GM19239 (cell line): ENCODE measurements at places on chromosomes 7 and 10.

DNA sequence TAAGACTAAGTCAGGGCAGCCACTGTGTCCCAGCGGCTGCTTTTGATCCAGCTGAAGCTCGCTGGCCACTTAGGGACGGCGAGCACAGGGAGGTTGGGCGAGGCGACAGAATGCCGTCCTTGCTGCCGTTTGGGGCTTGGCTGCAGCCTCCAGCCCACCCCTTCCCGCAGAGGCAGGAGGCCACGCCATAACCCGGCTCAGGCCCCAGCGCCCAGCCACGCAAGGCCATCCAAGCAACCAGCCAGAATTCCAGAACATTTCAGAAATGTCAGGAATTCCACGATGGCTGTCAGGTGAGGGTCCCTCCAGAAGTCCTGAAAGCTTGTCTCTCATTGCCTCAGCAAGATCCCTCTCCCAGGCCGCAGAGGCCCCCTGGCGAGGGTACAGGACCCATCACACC lies 479.1 kb upstream of the FOXK1 start:
- no peak for DNase-seq

- DNase-seq = peak; percentile 9
These were observed 632.6 kb downstream of the KCNMA1 start for GRCh38 chr10:77004917-77005564.

- DNase-seq = no peak
These were observed 201.4 kb downstream of the PTEN start for GRCh38 chr10:88064608-88065382.

- no peak for DNase-seq
These were observed 24.6 kb downstream of the SCRN1 start for GRCh38 chr7:29965030-29965429.

- no peak for DNase-seq
These were observed 17.6 kb downstream of the KNDC1 start for GRCh38 chr10:133177380-133178157.

GRCh38 chr7:129366-130221 lies 62.8 kb upstream of the FAM20C start:
- no peak for DNase-seq

- no peak for DNase-seq
These were observed 12.2 kb downstream of the ZNF117 start for GRCh38 chr7:64978497-64979203.

GRCh38 chr7:123666492-123666891 lies 10.8 kb downstream of the LMOD2 start:
- DNase-seq = no peak

DNA sequence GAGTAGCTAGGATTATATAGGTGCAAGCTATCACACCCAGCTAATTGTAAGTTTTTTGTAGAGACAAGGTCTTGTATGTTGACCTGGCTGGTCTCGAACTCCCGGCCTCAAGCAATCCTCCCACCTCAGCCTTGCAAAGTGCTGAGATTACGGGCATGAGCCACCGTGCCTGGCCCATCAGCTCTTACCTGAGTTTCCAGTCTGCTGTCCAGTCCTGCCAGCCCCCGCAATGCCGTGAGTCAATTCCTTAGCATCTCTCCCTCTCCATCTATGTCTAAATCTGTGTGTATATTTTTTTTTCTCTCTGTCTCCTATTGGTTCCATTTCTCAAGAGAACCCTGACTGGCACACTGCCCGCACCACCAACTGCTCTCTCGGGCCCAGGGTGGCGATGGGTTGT lies 127.6 kb downstream of the ACTR3B start:
- no peak for DNase-seq

DNA sequence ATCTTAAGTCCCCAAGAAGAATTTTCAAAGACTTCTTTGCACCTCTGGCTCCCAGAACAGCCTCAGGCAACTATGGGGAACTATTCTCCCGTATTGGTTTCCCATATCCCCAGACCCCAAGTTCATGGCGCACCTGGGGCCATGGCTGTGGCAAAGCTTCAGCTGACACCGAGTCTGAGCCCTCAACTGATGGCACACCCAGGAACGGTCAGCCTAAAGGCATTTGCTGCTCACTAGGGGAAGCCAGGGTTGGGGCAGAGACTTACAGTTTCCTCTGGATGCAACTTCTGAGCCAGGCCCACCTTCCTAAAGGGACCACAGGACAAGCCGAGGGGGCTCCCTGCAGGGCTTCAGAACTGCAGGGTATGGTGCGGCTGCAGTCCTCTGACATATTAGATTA lies 13.7 kb upstream of the CPA1 start:
- DNase-seq = no peak

DNA sequence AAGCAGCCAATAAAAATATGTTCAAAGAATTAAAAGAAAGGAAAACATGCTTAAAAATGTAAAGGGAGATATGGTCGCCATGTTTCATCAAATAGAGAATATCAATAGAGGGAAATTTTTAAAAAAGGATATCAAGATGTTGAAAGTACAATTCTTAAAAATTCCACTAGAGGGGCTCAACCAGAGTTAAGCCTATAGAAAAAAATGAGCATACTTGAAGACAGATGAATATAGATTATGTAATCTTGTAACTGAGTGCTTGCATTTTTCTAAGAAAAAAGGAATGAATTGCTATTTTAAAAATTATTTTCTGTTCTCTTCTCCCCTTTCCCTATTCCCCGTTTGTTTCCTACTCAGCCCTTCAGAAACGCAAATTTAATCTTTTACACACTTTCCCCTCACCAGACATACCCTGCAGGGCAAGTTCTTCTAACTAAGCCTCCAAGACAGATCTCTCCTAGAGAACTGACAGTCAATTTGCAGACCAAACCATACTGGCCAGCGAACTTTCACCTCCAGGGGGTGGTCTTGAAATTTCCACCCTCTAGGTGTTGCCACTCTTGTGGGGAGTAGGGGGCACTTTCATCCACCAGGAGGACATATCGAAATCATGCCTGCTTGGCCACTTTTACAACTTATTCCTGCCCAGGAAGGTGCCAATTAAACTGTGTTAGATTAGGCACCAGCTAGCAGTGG lies 67.7 kb downstream of the NSUN6 start:
- no peak for DNase-seq
